ENCODE measurements at places on chromosomes 5 and 9.

DNA sequence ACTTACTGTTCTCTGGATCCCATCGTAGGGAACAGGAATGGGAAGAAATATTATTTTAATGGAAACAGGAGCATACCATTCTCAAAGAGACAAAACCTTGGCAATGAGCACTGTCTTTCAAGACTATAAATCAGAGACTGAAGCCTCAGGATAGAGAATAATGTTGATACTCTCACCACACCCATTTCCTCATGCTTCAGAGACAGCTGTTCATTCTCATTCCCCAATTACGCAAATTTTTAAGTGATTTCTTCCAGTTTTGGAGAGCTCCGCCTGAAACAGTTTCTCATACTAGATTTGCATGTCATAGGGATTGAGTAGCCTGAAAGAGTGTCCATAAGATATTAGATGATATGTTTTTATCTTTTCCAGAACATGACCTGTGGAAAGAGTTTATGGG lies 290.5 kb upstream of the RASA1 start:
- H3K27me3 ChIP-seq: no peaks in the 10 kb centered on the region
- peak; percentile 24 for DNase-seq
- H3K4me3 ChIP-seq: no peak overlapping the region
- no peaks in the 10 kb centered on the region for H3K36me3 ChIP-seq

GRCh38 chr5:128426090-128426534 lies 111.9 kb downstream of the FBN2 start:
- H3K27ac ChIP-seq: no peak overlapping the region
- no peaks in the 10 kb centered on the region for H3K4me1 ChIP-seq
- H3K27me3 ChIP-seq: no peaks in the 10 kb centered on the region

- H3K27ac ChIP-seq: no peak overlapping the region
- no peaks in the 10 kb centered on the region for H3K36me3 ChIP-seq
- DNase-seq: no peak
- no peak overlapping the region for H3K4me3 ChIP-seq
- H3K4me1 ChIP-seq: no peaks in the 10 kb centered on the region
These were observed 303.0 kb downstream of the MSX2 start for GRCh38 chr5:175027390-175027789.

GRCh38 chr5:181281984-181282316 lies 21.0 kb upstream of the TRIM52 start:
- no peak for DNase-seq
- no peaks in the 10 kb centered on the region for H3K27me3 ChIP-seq
- no peaks in the 10 kb centered on the region for H3K4me1 ChIP-seq
- no peaks in the 10 kb centered on the region for H3K36me3 ChIP-seq
- no peak overlapping the region for H3K4me3 ChIP-seq

DNA sequence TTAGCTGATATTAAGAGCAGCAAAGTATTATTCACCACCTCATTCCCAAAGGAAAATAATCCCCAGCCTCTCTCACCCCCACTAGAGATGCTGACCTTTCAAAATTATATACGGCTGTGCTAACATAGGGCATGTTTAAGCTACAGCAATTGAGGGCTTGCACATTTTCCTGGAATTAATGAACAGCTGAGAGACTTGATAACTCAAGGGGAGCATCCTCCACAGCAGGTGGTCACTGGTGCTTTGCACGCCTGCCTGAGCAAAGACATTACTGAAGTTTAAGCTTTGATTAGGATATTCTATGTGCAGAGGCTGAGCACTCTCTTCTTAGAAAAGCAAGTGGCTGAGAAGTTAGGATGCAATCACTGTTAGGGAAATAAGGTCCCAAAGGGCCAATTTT lies 230.9 kb downstream of the FAM114A2 start:
- no peak overlapping the region for H3K4me3 ChIP-seq
- no peak for DNase-seq
- no peaks in the 10 kb centered on the region for H3K4me1 ChIP-seq
- H3K27ac ChIP-seq: no peak overlapping the region
- H3K27me3 ChIP-seq: no peaks in the 10 kb centered on the region

DNA sequence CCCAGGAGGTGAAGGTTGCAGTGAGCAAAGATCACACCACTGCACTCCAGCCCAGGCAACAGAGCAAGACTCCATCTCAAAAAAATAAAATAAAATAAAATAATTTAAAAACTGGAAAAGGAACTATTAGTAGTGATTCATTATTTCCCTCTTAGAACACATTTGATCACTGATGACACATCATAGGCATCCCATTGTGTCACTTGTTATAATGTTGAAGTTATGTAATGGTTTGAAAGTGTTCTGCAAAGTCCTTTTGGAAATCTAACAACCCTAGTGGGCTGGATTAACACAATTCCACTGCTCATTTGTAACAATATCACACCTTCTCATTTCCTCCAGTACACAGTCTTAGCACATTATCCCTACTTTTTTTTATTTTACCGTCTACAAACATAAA lies 81.8 kb upstream of the LMNB1 start:
- no peaks in the 10 kb centered on the region for H3K36me3 ChIP-seq
- no peaks in the 10 kb centered on the region for H3K27me3 ChIP-seq
- H3K4me3 ChIP-seq: no peak overlapping the region
- DNase-seq: peak; percentile 53
- no peak overlapping the region for H3K27ac ChIP-seq

DNA sequence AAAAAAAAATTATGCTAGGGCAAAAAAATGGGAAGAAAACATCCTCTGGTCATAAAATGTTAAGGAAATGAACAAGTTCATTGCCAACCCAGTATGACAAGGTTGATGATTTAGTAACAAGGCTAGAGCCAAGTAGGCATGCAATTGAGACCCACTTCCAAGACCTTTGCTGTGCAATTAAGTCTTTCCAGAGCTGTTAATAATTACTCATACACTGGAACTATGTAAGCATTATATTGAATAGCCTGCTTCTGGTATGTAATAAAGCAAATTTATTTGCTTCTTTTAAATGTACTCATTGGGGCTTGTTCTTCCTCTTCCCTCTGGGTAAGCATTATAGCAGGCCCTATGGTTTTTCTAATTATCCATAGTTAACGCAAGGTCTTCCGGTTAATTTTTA lies 32.5 kb upstream of the SNAPC3 start:
- H3K36me3 ChIP-seq: no peaks in the 10 kb centered on the region
- no peaks in the 10 kb centered on the region for H3K4me1 ChIP-seq
- H3K4me3 ChIP-seq: no peak overlapping the region
- no peak for DNase-seq
- H3K27me3 ChIP-seq: no peaks in the 10 kb centered on the region
- no peak overlapping the region for H3K27ac ChIP-seq

- DNase-seq: no peak
- no peak overlapping the region for H3K27ac ChIP-seq
- peaks cover 82% of the 10 kb centered on the region for H3K36me3 ChIP-seq
- no peaks in the 10 kb centered on the region for H3K4me1 ChIP-seq
- H3K4me3 ChIP-seq: no peak overlapping the region
These were observed 26.2 kb downstream of the RAD23B start for GRCh38 chr9:107309271-107309670.

DNA sequence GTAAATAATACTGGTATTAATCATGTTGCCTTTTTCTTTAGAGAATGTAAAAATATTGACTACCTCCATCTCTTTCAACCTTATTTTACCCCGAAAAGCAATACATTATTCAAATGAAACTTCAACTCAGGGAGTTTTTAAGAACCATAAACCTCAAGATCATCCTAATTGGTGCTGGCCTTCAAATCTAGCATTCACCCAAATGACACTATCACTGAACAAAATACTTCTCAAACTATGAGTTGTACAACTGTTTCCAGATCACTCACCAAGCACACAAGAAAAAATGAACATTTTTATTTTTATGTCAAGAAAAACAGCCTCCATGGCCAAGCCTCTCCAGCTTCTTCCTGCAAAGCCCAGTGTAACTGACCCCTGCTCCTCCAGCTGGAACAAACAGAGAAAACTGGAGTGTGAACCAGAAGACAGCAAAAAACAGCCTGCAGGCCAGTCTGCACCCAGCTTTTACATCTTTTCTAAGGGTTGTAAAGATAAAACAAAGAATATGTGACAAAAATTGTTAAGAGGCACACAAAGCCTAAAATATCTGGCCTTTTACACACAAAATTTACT lies 21.2 kb downstream of the AUH start:
- no peak for DNase-seq
- peaks cover 10% of the 10 kb centered on the region for H3K36me3 ChIP-seq
- no peaks in the 10 kb centered on the region for H3K27me3 ChIP-seq
- H3K4me3 ChIP-seq: no peak overlapping the region
- no peak overlapping the region for H3K27ac ChIP-seq

DNA sequence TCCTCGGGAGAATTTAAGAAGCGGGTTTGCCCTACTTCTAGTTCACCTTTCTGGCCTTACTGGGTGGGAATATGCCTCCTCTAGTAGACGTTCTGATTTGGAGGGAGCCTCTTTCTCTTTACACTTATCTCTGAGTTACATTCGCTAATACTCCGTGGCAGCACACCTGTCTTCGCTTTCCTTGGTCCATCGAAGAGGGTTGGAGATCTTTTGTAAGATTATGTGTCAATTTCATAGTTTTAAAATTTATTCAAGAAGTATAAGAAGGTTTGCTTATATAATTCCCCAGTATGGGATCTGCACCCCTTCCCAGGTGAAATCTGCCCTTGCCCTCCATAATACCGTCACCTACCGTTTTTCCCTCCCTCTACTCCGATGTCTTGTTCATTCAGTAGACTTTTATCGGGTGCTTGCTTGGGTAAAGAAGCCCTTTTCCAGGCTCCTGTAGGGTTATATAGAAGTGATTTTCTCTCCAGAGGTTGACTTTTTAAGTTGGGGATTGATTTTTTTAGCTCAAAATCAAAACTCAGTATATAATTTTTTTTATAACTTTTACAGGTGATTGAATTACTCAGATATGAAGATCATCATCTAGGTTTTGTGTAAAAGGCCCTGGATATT lies 1.1 kb downstream of the GPBP1 start:
- peak overlapping the region; percentile 99 for H3K27ac ChIP-seq
- peak; percentile 32 for DNase-seq
- H3K4me3 ChIP-seq: peak overlapping the region; percentile 92
- no peaks in the 10 kb centered on the region for H3K27me3 ChIP-seq
- H3K36me3 ChIP-seq: no peaks in the 10 kb centered on the region

- DNase-seq: peak; percentile 73
- H3K4me1 ChIP-seq: no peaks in the 10 kb centered on the region
- H3K27ac ChIP-seq: no peak overlapping the region
- 0 out of 2 replicates have a peak, but pooled peaks cover 3% of the 10 kb centered on the region for H3K27me3 ChIP-seq
- no peaks in the 10 kb centered on the region for H3K36me3 ChIP-seq
These were observed 271.8 kb downstream of the NNT start for GRCh38 chr5:43874772-43875171.

DNA sequence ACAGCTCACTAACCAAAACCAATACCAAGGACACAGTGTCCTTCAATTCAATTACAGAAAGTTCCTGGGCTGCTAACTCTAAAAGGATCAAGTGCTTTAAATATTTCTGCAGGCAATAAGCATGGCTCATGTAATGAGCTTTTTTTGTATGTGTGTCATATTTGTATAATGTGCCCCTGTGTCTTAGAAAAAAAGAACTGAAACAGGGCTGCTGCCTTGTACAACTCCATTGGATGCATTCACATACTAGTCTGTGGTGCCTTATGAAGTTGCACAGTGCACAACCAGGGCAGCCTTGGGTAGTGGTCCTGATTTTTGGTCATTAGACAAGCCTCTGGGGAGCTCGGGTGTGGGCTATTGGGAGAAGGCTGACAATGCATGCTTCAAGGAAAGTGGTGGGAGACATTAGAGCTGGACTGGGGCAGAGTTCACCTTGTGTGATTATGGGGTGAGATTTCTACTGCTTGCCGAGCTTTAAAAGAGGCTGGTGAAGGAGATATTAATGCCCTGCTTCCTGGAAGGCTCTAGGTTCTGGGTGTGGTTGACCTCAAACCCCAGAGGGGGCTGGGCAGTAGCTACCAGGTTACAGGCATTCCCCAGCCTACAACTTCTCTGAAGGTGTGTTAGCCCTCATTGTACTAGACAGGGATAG lies 3.6 kb upstream of the CPEB4 start:
- no peak overlapping the region for H3K4me3 ChIP-seq
- H3K36me3 ChIP-seq: no peaks in the 10 kb centered on the region
- no peaks in the 10 kb centered on the region for H3K27me3 ChIP-seq
- DNase-seq: no peak
- H3K4me1 ChIP-seq: peaks cover 25% of the 10 kb centered on the region

DNA sequence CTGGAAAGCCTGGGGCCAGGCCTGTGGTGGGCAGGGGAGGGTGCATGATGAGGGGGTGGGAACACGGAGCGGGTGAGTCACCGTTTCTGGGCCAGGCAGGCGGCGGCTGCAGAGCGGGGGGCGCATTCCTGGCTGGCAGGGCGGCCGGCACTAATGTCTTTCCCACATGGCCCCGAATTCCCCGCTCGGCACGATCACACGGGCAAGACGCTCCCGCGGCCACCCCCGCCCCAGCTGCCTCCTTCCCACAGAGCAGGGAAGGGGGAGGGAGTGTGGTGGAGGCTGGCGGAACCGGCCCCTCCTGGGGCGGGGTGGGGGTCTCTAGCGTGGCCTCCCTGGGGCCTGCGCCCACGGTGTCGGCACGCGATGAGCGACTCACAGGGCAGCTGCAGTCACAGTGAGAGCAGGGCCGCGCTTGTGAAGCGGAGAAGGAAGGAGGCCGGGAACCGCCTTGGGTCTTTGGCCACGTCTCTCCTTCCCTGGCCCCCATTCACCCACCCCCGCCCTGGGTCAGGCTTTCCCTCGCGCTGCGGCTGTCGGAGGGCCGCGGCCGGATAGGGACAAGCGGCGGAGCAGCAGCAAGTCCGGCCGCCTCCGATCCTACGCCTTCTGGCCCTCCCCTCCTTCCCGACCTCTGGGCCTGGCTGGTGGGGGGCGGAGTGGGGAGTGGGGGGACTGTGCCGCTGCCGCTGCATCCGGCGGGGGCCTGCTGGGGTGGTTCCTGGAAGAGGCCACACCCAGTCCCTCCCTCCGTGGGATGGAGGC lies 48.9 kb downstream of the CXXC5 start:
- peak overlapping the region; percentile 91 for H3K27ac ChIP-seq
- no peaks in the 10 kb centered on the region for H3K27me3 ChIP-seq
- no peaks in the 10 kb centered on the region for H3K36me3 ChIP-seq
- H3K4me1 ChIP-seq: peaks cover 39% of the 10 kb centered on the region

DNA sequence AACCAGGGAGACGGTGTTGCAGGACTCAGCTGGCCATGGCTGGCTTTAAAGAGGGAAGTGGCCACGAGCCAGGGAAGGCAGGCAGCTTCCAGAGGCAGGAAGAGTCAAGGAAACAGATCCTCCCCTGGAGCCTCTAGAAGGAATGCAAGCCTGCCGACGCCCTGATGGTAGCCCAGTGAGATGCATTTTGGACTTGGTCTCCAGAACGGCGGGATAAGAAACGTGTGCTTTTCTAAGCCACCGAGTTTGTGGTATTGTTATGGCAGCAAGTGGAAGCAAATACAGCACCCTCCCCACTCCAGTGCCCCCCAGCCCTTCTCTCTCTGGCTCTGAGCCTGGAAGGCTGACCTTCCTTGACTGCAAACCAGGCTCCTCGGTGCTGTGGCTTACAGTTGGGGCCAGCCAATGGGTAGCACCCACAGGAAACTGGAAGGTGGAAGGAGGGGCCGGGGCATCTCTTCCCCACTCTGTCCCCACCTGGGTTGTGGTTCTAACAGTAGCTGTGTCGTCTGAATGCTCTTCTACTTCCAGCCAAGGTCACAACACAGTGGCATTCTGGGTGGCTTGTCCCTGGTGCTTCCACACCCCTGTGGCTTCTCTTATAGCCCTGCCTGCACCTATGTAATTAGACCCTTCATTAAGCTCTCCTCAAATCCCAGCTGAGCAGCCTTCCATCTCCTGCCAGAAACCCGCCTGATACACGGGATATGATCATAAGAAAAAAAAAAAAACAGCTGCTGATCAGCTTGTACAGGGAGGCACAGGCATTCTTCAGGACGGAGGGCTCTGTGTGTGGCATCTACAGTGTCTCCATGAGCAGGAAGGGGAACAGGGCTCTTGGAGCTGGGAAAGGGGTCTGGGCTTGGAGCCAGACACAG lies 29.9 kb upstream of the UNC5A start:
- peaks cover 18% of the 10 kb centered on the region for H3K27me3 ChIP-seq
- no peaks in the 10 kb centered on the region for H3K36me3 ChIP-seq
- no peak for DNase-seq
- peaks cover 5% of the 10 kb centered on the region for H3K4me1 ChIP-seq
- H3K27ac ChIP-seq: no peak overlapping the region
